ENCODE measurements at places on chromosomes 1 and 21. TPM values are rescaled to one million over a fixed set of nuclear protein-coding genes. Genes with fewer than 3 reads are reported as not detected.

The CFH gene
- polyA plus RNA-seq, result 0.09 TPM

- DNase-seq, result no peak
Measured at GRCh38 chr1:201884425-201884824, 4.3 kb upstream of the SHISA4 start.

The PIP5K1A gene
- 20.4 TPM for polyA plus RNA-seq

The RBM11 gene
- polyA plus RNA-seq, result 4.2 TPM

The REN gene
- polyA plus RNA-seq, result not detected

DNA sequence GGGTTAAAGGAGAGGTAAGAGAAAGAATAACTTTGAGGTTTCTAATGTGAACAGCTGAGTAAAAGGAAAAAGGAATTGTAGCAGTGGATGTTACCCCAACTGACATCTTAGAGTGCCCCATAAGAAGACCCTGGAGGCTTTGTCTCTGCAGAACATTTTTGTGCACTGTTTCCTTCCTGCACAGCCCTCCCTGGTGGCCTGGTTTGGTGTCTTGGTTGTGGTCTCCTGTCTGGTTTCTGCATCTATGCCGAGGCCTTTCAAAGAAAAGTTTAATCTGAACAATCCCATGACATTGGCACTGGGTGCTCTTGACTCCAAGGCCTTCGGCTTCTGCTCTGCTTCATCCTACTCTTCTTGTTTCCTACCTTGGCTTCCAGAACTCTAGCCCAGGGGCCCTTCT is 57.8 kb downstream of the RHOU start:
- no peak for DNase-seq

- no peak for DNase-seq
Measured at GRCh38 chr1:54606096-54606989, 17.0 kb downstream of the FAM151A start.

- no peak for DNase-seq
Measured at GRCh38 chr1:115056395-115056798, 26.8 kb downstream of the TSHB start.

DNA sequence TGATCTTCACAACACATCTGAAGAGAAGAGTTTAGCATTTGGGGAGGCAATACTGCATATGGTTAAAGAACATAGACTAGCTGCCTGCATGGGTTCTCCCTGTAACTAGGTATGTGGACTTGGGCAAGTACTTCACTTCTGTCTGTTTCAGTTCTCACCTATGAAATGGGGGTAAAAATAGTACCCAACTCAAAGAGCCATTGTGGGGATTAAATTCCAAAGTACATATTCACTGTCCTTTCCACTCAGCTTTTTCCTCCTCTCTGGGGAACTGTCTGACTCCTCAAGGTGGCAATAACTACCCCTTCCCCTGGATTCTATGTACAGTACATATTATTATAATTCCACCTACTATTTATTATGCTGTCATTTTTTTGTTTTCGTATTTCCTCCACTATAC is 44.7 kb downstream of the USP24 start:
- DNase-seq, result no peak

The FCGR3A gene
- polyA plus RNA-seq, result 0.33 TPM

The RBBP4 gene
- polyA plus RNA-seq, result 371 TPM

DNA sequence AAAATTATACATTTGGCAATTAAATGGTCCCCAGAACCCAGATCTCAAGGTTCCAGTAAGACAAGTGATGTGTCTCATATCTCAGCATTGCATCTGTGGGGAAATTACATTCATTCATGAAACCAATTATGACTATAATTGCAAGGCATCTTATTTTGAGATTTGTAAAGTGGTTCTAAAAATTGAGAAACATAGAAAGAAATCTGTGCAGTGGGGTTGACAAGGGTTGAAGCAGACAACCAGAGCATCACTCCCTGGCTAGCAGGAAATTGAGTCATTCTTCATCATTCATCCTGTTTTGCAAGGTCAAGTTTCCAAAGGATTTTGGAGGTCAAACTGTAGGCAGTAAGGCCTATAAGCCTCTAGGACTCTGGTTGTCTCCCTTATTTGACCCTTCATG is 25.1 kb upstream of the MROH9 start:
- no peak for DNase-seq

The ITGB2 gene
- polyA plus RNA-seq, result 337 TPM

- no peak for DNase-seq
Measured at GRCh38 chr1:61237659-61238358, 155.4 kb downstream of the NFIA start.

DNA sequence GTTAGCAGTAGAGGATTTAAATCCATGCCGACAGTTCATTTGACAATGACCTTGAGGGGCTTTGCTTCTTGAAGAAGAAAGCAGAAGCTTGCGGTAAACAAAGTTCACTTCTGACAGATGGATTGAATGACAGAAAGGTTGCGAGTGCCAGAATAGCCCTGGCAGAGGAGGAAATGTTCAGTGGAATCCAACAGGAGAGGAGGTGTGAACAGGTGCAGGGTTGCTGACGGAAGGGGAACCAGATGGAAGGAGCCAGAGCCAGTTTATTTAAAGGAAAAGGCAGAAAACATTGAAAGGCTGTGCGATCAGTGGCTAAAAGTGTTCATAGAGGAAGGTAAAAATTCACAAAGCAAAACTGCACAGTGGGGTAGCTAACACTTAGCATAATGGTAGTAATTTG is 141.0 kb downstream of the SDCCAG8 start:
- DNase-seq, result no peak

The CFAP57 gene
- 0.15 TPM for polyA plus RNA-seq

The OXCT2 gene
- polyA plus RNA-seq, result 0.92 TPM

The HJV gene
- not detected for polyA plus RNA-seq

The RAB3B gene
- polyA plus RNA-seq, result not detected

- no peak for DNase-seq
Measured at GRCh38 chr1:18739897-18740296, 109.3 kb downstream of the PAX7 start.

The NPPA gene
- not detected for polyA plus RNA-seq
